ENCODE measurements at places on chromosomes 1 and 21.

- no peak for DNase-seq
Measured at GRCh38 chr1:228527596-228527995, 40.4 kb downstream of the RNF187 start.

- no peak for DNase-seq
Measured at GRCh38 chr1:22143065-22144033, at the start of gene WNT4. TSS of gene WNT4 (minus strand) at chr1:22143097. CDS start at chr1:22142922, 175 bp downstream.

DNA sequence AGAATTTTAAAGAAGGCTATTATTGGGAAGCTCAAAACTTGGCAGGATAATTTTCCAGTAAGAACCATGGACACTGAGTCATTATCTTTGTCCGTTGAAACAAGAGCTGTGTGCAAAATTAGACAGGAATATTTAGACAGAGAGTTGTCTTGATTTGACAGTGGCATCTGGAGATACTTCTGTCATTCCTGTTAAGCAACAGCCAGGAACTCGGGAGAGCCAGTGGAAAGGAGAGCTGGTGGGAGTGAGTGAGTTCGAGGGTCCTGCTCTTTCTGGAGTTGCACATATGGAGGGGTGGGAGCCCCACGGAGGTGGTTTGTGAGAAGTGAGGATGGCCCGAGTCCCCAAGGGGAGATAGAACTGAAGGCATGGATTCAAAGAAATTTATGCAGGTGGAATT, 3.1 kb downstream of the COQ8A start:
- DNase-seq = no peak

GRCh38 chr21:42678618-42679295, 25.3 kb downstream of the PDE9A start:
- no peak for DNase-seq

DNA sequence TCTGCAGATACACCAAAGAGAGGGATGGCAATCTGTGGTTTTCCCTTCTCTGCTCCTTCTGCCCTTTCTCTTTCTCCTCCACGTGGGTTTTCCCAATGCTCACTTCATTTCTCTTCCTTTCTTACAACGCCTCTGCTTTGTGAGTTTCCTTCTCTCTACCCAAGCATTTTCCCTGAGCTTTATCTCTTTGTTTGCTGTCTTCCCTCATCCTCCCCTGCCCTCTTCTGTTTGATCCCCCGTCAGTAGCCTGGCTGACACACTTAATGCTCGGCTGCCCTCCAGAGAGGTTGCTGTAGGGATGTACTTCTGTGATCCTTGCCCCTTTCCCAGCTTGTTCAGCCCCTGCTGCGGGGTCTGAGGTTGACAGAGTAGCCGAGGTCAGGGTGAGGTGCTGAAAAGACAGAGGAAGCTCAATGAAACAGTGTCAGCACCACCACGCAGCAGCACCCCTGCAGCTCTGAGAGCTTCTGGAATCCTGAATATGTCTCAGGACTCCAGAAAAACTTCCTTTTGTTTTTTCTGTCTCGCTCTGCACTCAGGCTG, 6.0 kb downstream of the EDARADD start:
- no peak for DNase-seq

GRCh38 chr1:46102769-46103476, 29.5 kb downstream of the PIK3R3 start:
- DNase-seq = no peak

DNA sequence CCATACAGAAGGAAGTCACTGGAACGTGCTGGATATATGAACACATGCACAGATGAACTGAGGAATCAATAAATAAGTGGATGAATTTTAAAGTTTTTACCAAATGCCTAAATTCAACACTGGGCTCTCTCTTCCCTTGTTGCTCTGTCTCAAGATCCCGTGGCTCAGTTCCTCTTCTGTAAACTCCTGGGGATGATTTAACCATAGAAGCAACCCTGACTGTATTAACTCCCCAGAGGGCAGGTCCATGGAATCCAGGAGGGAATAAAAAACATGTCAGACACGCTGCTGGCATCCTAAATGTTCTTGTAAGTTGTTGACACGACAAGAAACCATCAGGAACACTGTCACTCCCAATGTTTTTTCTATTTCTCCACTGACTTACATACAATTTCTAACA, 45.3 kb upstream of the GPR157 start:
- no peak for DNase-seq

- no peak for DNase-seq
Measured at GRCh38 chr1:169860750-169861149, 32.9 kb downstream of the SCYL3 start.

Data from GM12864 (cell line).